CD4-positive, alpha-beta T cell (primary cell): ENCODE measurements at places on chromosomes 7 and 10. TPM values are rescaled to one million over a fixed set of nuclear protein-coding genes. Genes with fewer than 3 reads are reported as not detected.

Gene WAPL
- total RNA-seq: 34.3 TPM

- peak; percentile 87 for DNase-seq
These were observed 9.9 kb upstream of the EPHB4 start for GRCh38 chr7:100837099-100837836.

GRCh38 chr10:130233035-130233360, 96.8 kb downstream of the GLRX3 start:
- no peak for DNase-seq

- no peak for DNase-seq
These were observed 422.5 kb downstream of the HTR7 start for GRCh38 chr10:90435296-90435695.

DNA sequence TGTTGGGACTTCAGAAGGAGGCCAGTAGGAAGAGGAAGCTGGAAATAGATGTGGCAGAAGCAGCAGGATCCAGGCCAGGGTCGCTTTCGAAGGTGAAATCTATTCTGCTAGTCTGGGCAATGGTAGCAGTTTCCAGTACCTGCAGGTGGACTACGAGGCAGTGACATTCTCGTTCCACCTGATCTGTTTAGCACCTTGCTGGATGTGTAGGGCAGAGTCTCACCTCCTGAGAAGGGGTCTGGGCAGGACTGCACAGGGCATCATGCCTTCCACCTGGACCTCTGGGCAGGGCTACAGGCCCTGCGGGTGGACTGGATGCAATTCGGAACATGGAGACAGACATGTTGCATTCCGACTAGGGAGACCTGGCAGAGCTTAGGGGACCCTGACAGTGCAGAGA, 254.8 kb upstream of the ZNF32 start:
- no peak for DNase-seq

DNA sequence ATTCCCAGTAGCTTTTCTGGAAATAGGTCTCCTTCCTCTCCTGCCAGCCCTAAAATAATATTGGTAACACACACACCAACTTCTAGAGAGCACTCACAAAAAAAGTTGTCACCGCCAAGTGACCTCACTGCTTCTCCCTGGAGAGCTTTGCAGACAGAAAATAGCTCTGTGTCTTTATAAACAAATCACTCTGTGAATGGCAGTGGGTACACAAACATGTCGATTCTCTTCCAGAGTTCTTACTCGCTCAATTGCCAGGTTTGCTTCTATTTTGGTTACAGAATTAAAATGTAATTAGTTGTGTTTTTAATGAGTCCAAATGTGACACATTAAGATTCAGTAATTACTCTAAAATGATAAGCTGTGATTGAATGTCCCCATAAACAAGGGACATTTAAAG, 649.2 kb upstream of the C7orf33 start:
- no peak for DNase-seq
